ENCODE measurements at places on chromosomes 16 and 17.

- no peak for DNase-seq
Observed at GRCh38 chr16:47806309-47806847, 345.2 kb downstream of the PHKB start.

GRCh38 chr16:11386791-11387546, 41.7 kb downstream of the RMI2 start:
- no peak for DNase-seq

DNA sequence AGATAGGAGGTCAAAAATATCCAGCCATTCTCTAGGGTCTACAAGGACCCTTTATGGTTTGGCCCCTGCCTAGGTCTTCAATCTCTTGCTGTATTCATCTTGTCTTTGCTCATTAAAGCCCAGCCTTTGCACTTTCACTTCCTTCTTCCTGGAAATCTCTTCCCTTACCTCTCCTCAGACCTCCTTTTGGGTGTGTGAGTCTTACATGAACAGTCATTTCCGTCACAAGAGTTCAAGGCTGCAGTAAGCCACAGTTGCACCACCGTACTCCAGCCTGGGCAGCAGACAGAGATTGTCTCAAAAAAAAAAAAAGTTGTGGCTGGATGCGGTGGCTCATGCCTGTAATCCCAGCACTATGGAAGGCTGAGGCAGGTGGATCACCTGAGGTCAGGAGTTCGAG, 6.0 kb upstream of the ATP1B2 start:
- DNase-seq: no peak

- peak; percentile 17 for DNase-seq
Observed at GRCh38 chr17:80812362-80813088, 179.1 kb upstream of the CHMP6 start.

GRCh38 chr17:13558588-13558987, 43.1 kb downstream of the HS3ST3A1 start:
- DNase-seq: no peak

DNA sequence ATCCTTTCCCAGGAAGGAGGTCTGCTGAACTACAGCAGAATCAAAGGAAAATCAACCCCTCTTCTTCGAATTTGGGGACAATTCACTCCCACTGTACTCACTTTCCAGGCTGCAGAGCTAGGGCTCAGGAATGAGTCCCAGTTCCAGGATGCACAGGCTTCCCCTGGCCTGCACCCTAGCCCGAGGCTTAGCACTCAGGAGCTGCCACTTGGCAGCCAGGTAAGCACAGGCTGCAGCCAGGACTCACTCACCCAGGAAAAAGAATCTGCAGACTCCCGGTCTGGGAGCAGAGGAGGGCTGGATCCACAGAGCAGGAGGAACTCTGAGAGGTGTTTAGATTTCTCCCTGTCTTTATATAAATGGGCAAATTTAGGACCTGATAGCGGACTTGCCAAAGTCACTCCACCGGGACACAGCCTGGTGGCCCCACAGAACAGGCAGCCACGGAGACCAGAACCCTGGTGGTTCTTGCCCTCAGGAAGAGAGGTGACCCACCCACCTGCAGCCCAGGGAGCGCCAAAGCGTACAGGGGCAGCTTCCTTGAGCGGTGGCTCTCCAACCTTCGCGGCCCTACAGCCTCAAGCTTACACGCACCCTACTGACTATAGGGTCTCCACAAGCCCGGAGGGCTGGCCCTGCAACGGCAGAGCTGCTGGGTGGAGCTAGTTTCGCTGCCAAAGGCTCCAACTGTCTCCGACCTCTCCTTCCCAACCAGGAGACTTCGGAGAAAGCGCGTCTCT, 4.8 kb downstream of the CBLN1 start:
- DNase-seq: no peak

GRCh38 chr17:20993863-20994778, 48.7 kb downstream of the USP22 start:
- no peak for DNase-seq

- DNase-seq: no peak
Observed at GRCh38 chr16:1731603-1732002, 25.6 kb downstream of the MAPK8IP3 start.

- DNase-seq: no peak
Observed at GRCh38 chr16:2092256-2092620, 43.5 kb downstream of the PKD1 start.

DNA sequence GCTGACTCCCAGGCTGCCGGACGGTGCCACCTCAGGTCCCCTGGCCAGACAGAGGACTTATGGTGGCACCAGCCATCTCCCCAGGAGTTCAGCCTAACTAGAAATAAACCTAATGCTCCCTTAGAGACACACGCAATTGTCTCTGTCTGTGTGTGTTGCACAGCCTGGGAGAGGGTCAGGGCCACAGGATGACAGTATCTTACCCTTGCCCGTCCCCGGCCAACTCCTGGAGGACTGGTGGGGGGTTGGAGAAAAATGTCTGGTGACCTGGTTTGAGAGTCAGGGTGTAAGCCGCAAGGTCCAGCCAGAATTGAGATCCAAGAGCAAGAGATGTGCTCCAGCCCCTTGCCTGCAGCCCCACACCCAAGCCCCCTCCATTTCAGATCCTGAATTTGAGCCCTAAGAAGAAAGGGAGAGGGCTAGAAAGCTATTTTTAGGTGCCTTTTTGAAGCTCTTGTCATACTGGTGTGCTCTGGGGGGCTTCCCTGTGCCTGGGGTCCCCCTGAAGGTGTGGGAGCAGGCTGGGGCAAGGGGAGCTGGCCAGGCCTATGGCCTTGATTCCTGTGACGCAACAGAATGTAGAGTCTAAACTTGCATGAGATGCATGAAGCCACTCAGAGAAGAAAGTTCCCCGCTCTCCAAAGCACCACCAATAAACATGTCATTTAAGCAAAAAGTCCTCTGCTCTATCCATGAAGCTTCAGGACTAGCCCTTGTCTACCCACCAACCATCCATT, 12.9 kb downstream of the ZNF319 start:
- DNase-seq: no peak

- DNase-seq: no peak
Observed at GRCh38 chr16:11134722-11135463, 121.1 kb downstream of the SOCS1 start.

- no peak for DNase-seq
Observed at GRCh38 chr16:64121473-64121872, 1000.4 kb downstream of the CDH11 start.

GRCh38 chr16:89037261-89038152, 56.1 kb upstream of the ACSF3 start:
- peak; percentile 58 for DNase-seq

DNA sequence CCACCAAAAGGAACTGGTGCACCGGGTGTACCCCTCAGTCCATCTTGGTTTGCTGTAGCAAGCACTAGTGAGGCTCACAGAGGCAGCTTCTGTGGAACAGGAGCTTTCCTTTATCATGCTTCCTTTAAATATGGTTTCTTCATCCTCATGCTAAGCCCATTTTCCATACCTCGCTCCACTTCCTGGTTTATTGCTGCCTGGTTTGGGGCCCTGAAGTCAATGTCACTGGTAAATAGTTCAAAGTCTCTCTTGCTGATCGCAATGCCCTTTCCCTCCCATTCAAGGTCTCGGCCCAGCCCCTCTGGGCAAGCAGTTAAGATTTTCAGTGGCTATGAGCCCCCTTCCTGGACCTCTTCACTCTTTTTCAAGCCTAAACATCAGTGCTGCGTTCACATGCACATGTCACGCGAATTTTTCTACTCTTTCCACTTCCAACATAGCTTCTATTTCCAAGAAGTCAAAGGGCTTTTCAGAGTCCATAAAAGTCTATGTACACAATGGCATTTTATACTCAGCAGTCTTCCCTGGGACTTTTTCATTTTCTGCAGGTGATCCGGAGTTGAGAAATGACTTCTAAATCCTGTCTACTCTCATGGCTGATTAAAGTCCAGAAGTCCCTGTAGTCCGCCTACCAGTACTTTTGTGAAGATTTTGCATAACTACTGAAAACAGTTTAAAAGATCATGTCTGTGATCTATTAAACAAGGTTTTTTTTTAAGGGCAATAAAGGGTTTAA, 323.8 kb upstream of the ZFHX3 start:
- no peak for DNase-seq

DNA sequence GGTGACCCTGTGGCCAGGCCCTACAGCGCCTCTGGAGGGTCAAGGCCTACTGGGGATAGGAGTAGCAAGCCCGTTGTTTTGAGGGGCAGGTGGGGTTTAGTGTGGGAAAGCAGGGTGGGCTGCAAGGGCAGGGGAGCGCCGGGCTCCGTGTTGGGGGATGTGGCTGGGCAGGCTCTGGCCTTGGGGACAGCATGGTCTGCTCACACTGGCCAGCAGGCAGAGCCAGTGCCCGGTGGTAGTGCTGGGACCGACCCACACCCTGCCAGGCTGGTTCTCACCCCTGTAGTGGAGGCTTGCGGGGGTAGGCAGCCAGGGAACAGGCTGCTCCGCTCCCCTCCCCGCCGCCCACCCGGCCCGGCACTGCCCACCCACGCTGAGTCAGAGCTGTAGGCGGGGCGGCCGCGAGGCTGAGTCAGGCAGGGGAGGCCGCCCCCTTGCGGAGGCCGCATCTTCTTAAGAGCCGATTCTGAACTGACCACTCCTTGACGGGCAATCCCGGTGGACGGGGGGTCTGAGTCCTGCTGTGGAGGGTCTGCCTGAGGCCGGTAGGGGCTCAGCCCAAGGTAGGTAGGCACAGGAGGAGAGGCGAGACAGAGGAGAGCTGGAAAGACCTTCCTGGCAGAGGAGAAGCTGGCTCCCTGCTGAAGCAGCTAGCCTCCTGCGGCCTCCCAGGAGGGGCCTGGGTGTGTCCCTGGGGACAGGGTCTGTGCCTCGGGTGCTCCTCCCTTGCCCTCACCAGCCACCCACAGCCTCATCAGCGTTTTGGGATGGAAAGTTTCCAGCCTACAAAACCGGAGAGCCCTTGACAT, 62.4 kb downstream of the BAIAP2 start:
- DNase-seq: peak; percentile 71

DNA sequence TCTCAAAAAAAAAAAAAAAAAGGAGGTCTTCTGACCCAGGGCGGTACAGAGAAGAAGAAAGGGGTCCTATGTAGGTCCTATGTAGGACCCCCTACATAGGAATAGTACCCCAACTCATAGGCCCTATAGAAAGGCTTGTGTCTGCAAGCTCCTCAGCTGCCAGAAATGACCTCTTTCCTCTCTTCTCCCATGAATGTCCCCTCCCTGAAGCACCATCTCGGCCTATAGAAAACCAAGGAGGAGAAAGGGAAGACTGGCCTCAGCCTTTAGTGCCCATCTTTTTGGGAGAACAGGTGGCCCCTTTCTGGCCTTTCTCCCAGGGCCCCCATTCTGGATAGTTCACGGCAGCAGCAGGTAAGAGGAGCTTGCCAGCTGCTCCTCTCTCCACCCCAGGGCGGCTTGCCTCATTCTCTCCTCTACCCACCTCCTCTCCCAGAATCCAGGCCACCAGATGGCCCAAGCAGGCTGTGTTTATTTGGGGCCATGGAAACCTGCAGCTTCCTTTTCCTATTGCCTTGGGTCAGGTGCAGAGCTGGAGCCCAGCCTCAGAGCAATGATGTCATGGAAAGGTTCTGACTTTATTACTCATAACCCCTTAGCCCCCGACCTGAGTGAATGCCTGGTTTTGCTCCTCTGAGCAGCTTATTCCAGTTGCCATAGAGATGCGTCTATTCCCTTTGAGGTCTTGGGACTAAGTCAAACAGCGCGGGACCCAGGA, 1.6 kb upstream of the MRPL58 start:
- DNase-seq: no peak
